D721Med (cell line): ENCODE measurements at places on chromosomes 4 and X.

- DNase-seq, result no peak
These were observed 70.7 kb upstream of the NFKB1 start for GRCh38 chr4:102430461-102430910.

GRCh38 chr4:184684491-184685189 is 35.1 kb downstream of the PRIMPOL start:
- DNase-seq, result no peak

DNA sequence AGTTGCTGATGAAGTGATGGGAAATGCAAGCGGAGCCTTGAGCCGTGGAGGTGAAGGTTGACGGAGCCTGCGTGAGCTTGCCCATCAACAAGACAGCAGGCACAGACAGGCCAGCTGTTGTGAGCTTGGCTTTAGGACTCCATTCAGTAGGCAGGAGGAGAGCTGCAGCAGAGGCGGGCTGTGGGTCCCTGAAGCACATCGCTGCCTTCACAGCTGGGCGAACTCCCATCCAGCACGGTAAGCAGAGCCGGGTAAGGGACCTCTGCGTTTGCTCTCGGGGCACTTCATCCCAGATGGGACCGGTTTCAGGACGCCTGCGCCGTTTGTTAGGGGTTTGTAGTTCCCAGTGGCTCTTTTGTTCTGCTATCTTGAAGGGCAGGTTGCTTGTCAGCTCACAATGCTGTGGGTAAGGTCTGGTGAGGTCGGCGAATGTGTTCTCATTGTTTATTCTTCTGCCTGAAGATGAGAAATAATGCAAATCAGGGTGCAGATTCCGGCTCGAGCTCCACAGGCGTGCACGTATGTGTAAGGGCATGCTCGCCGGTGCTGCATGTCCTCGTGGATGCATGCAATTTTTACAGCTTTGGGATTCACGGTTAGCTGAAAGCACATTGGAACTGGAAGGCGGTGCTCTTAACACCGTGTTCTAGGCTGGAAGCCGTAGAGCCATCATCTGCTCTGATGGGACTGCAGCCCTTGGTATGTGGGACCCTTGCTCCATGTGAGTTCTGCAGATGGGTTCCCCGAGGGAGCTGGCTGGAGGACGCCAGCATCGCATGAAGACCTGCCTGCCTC is 54.6 kb upstream of the CLDN34 start:
- DNase-seq, result no peak

DNA sequence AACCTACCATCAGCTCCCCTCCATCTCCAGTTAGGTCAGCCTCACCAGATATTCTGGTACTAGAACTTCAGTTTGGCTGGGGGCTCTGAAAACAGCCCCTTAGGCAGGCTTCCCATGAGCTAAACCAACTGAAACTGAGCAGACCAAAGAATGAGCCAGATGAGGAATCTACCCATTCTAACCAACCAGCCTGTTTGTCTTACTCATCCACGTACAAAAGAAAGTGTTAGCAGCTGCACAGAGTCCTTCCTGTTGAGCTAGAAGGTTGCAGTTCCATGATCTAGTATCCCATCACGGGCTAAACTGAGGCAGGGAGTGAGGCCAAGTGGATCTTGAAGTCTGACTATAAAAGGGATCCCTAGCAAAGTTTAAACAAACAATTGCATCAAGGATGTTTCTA is 17.5 kb downstream of the MAGEA9B start:
- no peak for DNase-seq

GRCh38 chr4:11597506-11597905 is 168.8 kb upstream of the HS3ST1 start:
- DNase-seq, result no peak
